ENCODE measurements at places on chromosomes 4 and X.

DNA sequence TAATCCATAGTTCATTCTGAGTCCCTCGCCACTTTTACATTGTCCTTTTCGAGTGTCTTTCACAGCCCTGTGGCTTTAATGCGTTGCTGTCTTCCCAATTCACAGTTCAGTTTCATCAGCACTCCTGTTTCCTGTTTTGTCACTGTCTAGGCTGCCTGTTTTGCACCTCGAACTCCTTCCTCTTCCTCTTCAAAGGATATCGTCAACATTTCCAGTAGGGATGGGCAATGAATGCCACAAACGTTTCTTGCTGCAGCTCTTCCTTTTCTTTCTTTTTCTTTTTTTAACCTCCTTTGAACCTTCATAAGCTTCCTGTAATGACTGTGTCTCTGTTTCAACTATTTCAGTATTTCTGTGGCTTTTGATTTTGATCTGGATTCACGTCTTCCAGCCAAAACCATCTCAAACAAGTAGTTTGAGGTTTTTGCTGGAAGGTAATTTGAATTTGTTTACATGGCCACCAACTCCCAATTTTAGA lies 105.4 kb downstream of the ANXA3 start:
- no peak for DNase-seq

DNA sequence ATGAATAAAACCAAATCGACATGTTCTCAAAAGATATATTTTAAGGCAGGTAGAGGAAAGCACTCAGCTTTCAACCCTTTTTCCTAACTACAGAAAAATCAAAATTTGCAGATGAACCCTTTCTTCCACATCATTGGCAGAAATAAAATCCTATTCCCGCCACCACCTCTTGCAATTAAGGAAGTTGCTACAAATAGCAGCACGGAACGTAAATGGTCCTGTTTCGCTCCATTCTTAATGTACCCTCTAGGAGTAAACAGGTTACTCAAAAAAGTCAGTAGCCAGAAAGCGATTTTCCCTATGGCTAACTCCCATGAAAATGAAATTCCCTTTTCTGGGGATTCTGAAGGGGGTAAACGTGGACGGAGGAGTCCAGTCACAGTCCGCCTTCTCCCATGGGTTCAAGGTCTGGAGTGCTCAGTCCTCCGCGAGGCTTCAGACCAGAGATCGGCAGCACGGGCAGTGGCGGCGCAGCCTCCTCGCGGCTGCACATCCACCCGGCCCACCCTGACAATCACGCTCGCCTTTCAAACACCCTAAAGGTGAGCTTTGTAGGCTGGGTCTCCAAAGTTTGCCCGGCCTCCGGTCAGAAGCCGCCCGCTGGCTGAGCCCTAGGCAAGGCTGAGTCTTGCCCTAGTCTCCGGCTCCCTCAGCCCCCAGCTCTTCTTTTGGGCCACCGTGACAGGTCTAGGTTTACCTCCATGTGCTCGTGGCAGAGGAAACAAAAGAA lies 1.8 kb downstream of the ATP11C start:
- peak; percentile 36 for DNase-seq

- DNase-seq = no peak
Measured at GRCh38 chrX:39427492-39427891, 626.2 kb downstream of the MID1IP1 start.

GRCh38 chr4:24657768-24658617 lies 73.6 kb upstream of the DHX15 start:
- no peak for DNase-seq

DNA sequence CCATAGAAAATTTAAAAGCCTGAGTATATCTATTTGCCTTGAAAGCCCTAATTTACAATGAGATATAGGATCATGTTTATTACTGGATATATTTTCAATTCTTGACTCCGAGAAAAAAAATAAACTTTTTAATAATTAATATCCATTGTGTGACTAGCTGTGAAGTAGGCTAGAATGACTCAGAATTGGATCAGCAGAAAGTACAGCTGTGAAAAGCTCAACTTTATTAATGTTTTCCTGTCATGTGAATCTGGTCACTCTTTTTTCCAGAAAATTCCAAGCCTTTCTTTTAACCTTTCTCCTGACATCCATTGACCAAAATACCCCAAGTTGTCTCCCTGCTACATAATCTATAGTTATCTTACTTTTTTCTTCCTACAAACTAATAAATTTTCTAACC lies 171.8 kb upstream of the PACRGL start:
- DNase-seq = no peak

- DNase-seq = no peak
Measured at GRCh38 chr4:23969635-23970145, 79.8 kb upstream of the PPARGC1A start.

DNA sequence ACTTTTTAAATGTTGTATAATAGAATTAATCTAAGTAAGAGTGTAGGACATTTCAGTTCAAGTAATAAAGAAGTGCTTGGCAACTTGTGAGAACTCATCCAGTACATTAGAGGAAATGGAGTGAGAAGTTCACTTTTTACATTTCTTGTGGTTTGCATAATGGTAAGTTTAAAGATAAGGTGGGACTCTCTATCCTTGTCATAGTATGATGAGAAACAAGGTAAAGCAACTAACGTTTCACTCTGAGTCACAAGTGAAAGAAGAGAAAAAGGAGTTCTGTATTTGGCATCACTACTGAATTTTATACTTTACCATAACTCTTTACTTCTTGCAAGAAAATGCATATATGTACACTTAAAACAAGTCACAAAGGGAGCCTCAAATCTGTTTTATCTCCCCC lies 219.4 kb downstream of the SLC4A4 start:
- no peak for DNase-seq

DNA sequence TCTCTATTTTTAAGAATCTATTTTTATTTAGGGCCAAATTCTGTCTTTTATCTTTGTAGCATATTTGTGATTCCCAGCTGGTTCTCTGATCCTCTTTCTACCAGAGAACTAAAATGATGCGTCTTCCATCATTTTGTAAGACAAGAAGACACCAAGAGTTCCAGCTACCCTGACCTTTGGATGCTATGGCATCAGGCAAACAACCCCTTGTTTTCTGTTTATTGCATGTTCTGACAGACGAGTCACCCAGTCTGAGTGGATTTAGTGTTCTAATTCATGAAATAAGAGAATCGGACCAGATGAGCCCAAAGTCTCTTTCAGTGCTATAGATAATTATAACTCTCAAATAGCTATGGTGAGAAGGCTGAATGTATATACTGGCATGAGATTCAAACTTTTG lies 69.7 kb downstream of the ZFYVE28 start:
- DNase-seq = no peak

DNA sequence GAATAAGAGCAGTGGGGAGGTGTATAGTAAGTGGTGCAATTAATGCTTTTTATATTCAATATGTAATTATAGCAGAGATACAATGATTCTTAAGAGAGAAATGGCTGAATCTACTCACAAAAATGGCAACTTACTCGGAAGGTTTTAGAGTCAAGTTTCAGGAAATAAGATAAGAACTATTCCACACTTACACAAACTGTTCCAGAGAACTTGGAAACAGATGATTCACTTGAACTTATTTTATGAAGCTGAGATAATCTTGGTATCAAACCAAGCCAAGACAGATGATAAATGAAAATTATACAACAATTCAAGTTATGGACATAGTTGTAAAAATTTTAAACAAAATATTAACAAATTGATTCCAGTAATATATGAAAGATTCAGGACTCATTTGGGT lies 311.3 kb upstream of the HS3ST1 start:
- no peak for DNase-seq

GRCh38 chr4:75235359-75235951 lies 278.7 kb downstream of the RCHY1 start:
- no peak for DNase-seq

- no peak for DNase-seq
Measured at GRCh38 chrX:105564501-105564900, 257.8 kb upstream of the NRK start.

DNA sequence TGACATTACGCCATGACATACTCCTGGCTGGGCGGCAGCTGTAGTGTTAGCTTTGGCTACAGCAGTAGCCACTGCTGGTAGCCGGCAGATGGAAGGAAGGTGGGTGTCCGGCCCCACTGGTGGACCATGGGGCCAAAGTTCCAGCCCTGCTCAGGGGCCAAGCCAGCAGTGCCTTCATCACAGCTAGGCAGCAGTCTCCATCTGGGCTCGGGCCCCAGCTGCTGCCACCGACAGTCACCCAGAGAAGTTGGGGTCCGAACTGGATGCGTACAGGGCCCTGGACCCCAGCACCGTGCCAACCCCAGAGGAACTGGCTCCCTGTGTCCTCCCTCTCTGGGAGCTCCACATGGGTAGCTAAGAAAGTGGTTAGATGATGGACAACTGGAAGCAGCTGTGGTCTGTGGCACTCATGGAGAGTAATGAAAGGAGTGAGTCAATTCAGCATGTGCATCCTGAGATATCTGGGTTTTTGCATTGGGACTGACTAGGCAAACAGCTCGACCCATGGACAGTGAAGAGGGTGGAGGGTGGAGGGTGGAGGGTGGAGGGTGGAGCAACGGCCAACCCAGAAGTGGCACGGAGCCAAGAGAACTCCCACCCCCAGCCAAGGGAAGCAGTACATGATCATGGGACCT lies 366.6 kb upstream of the GRIA3 start:
- no peak for DNase-seq

DNA sequence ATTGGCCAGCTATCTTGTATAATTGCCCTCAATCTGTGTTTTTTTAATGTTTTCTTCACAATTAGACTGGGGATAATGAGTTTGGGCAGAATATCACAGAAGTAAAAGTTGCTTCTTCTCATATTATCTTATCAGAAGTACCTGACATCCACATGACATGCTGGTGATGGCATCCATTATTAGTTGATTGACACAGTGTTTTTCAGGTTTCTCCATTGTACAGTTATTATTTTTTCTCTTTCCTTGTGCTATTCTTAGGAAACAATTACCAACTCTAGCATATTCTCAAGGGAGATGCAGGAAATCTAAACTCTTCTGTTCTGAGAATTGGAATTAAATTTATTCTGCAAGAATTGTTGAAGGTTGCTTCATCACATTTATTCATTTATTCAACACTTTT lies 1000.1 kb upstream of the LCORL start:
- DNase-seq = no peak

DNA sequence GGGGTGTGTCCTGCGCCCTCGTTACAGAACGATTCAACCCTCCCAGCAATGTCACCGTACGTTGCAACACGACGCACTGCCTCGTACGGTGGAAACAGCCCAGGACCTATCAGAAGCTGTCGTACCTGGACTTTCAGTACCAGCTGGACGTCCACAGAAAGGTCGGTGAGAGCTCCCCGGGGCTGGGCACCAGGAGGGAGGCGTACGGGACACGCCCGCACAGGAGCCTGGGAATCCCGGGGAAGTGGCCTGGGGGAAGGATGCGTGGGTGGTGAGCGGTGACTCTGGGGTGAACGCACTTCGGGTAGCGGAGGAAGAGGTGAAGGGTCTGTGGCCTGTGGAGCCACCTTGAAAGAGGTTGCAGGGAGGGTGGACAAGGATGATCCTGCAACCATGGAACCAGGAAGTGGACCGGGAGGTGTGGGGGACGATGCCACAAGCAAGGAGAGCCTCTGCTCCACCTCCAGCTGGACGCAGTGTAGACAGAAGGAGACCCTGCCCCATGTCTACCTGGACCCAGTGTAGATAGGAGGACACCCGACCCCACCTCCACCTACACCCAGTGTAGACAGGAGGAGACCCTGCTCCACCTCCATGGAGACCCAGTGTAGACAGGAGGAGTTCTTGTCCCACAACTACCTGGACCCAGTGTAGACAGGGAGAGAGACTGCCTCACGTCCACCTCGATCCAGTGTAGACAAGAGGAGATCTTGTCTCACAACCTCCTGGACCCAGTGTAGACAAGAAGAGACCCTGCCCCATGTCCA lies 25.9 kb downstream of the CSF2RA start:
- no peak for DNase-seq

DNA sequence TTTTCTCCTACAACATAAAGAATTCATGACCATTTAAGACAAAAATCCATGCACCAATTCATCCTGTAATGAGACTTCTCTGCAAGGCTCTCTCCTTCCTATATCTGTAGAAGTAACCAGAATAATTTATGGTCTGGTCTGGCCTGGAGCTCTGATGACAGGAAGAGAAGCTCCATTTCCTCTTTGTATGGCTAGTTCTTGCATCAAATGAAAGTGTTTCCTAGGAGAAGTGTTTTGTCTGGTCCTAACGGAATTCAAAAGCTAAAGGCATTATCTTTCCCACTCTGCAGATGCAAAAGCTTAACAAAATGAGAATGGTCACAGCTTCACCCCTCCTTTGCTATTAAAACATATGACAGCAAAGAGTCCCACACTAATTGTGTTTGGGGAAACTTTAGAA lies 55.1 kb downstream of the SPATA18 start:
- DNase-seq = no peak

DNA sequence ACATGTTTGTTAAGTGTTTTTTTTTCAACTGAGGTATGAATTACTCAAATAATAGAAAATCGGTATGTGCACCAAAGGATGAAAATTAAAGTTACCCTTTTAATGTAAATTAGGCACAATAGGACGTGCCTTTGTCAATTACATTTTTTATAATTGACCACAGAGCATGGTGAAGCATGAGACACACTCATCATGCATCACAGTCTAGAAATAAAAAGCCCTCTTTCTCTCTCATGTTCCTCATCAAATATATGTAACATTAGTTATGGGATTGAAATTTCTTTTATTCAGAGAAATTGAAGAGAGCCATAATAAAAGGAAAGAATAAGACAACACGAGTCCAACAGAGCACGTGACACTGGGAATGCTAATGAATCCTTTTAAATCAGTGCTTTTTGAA lies 3.5 kb downstream of the GNRHR start:
- no peak for DNase-seq

DNA sequence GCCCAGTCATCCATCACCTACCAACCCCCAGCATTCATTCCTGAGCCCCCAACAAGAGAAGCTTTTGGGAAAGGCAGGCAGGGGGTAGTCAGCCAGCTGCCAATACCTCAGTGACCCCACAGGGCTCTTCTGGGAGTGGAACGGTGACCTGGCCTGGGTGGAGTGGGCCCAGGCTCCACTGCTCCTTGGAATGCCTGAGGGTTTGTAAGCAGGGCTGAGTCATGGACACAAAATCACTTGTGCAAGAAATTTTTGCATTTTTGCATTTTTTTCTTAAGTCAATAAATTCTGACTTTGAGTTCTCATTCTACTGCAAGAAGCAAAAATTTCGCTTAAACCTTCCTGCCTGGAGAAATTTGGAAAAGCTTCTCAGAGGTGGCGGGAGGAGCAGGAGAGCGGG lies 18.5 kb downstream of the SORCS2 start:
- DNase-seq = no peak

GRCh38 chr4:100034023-100034664 lies 84.1 kb upstream of the H2AZ1 start:
- DNase-seq = no peak

GRCh38 chr4:43132010-43132582 lies 239.6 kb downstream of the GRXCR1 start:
- DNase-seq = no peak

- no peak for DNase-seq
Measured at GRCh38 chr4:5724377-5724776, 13.4 kb downstream of the EVC start.

GRCh38 chr4:175971388-175972179 lies 94.1 kb upstream of the WDR17 start:
- no peak for DNase-seq

GRCh38 chr4:10180927-10181744 lies 64.5 kb upstream of the WDR1 start:
- DNase-seq = no peak
